SW480 (cell line): ENCODE measurements at places on chromosomes 3 and 15.

GRCh38 chr15:67783303-67783702 lies 42.0 kb upstream of the SKOR1 start:
- DNase-seq = no peak

GRCh38 chr15:63308491-63308890 lies 31.1 kb downstream of the APH1B start:
- DNase-seq = no peak

GRCh38 chr15:34514251-34514670 lies 69.2 kb downstream of the GOLGA8B start:
- no peak for DNase-seq

DNA sequence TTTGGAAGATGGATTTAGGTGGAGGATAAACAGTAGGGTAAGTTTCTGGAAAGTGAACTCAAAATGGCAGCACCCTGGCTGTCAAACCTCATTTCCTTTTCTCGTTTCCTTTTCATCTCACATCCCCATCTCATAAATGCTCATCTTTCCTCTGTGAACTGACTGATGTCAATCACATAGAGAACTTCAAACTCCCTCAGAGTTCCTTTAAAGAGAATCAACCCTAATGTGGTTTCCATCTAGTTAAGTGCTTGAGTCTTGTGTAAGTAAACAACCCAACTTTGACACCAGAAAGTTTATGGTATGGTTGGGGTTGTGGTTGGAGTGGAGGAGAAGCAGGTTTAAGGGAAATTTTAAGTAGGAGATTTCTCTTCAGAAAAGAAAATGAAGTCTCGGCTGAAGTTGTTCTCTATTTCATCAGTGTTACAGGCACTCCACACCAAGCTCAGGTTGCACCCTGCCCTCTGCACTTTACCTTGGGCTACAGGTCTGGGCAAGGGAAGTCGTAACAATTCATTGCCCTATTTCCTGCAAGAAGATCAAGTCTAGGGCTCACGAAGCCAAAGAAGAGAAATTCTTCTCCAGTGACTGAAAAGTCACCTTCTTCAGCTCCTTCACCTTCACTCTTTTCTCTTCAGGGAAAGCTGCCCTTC lies 34.4 kb upstream of the TNIK start:
- no peak for DNase-seq

DNA sequence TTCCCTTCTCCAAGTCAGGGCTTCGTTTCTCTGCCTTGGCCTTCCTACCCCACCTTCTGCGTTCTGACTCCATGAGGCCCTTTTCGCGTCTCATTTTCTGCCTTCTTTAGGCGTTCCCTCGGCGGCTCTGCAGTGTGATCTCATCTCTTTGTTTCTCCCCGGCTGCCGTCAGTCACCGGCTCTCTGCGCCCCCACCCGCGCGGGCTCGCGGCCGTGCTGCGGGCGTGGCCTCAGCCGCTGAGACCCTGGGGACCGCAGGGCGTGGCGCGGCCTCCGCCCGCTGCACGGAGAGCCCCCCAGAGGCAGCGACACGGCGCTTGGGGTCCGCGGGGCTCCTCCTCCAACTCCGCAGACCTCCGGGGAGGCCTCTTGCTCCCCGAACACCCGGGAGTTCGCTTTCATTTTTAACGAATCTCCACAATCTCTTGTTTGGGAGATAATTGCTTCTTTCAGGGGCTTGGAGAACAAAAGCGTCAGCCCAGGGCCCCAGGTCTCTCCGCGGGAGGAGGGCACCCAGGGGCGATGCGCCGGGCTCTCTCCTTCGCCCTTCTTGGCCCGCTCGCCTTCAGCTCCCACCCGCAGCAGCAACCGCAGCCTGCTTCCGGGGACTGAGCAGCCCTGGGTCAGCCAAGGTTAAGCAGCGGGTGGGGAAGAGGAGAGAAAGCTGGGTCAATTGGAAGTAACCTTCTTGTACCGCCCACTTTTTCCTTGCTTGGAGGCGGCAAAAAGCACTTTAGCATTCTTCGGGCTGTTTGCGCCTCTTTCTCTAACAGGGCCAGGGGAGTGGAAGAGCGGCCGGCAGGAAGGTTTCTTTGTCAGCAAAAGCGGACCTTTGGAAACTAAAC lies 35.2 kb downstream of the GAP43 start:
- DNase-seq = peak; percentile 75

GRCh38 chr3:48974076-48974864 lies 15.8 kb upstream of the P4HTM start:
- no peak for DNase-seq

GRCh38 chr3:28651159-28651558 lies 302.5 kb upstream of the AZI2 start:
- no peak for DNase-seq

GRCh38 chr3:12870942-12871341 lies 29.6 kb upstream of the RPL32 start:
- DNase-seq = no peak

GRCh38 chr3:58963928-58964503 lies 85.8 kb downstream of the CFAP20DC start:
- no peak for DNase-seq

DNA sequence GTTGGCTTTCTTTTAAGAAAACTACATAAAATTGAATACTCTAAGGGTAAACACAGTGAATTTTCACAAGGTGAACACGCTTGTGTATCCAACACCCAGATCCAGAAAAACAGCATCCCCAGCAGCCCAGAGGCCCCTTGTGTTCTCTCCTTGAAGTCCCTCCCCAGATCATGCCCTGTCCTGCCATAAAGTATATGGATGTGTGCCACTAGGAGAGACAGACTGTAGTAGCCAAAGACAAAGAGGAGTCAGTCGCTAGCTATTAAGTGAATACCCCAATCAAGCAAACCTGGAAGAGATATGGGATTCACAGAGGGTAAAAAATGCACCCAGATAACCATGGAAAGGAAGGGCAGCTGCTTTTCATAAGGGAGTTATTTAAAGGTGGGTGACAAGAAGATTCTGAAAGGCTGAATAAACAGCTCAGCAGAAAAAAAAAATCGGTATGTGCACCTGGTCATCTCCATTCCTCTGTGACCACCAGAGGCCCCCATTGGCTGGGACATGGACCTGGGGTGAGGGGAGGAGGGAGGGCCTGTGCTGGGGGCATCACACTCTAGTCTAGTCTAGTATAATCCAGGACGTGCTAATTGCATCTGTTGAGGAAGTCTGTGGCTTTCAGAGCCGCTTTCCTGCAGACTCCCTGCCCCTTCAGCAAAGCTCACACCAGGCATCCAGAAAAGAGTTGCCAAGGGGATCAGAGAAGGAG lies 167.3 kb upstream of the NDN start:
- DNase-seq = no peak

GRCh38 chr3:66747696-66748095 lies 246.9 kb upstream of the LRIG1 start:
- no peak for DNase-seq

DNA sequence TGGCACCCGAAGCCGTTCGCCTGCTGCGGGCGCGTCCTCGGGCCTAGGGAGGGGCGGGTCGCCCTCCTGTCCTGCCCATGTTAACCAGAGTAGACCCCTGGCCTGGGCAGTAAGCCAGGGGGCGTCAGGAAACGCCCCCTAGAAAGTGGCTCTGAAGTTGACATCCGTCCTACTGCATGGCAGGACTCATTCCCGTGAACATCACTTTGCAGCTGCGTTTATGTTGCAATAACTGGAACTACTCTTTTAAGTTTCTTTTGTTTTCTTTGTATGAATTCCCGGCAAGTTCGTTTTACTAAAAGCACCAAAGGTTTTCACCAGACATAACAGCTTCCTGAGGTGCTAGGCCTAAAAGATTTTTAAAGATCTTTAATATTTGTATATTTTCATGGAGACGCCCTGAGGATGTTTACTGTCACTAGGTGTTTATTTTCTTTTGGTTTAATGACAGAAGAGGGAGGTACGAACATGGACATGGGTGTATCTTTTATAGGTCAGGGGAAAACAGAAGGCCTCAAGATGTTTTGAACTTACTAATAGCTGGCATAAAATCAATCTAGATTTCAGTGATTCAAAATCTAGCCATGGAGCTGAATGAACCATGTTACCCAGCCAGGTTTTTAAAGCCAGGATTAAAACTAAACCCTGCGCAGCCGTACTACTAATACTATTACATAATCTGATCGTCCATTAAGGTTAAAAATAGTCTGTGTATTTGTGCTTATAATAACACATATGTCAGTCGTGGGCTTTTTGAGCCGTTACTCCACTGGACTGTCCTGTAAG lies 1.0 kb downstream of the C15orf61 start:
- DNase-seq = peak; percentile 24

- DNase-seq = no peak
Measured at GRCh38 chr3:165383381-165383780, 187.2 kb upstream of the SLITRK3 start.

GRCh38 chr3:160128056-160128455 lies 97.2 kb upstream of the C3orf80 start:
- DNase-seq = no peak

GRCh38 chr3:128486205-128486628 lies 6.8 kb downstream of the GATA2 start:
- DNase-seq = no peak

DNA sequence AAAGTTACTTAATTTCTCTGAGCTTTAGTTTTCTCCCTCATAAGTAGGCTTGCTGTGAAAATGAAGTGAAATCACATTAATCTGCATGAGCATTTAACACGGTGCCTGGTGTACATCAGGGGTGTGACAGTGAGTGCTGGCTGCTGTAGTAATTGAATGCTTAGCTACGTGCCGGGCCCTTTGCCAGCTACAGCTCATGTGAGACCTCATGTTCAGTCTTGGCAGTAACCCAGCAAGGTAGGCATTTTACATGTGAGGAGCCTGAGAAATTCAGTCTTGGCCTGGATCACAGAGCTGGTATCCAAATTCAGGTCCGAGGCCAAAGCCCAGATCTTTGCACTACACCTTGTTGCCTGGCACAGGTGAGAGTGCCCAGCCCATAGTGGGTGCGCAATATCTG lies 9.1 kb downstream of the GHRL start:
- DNase-seq = no peak

- no peak for DNase-seq
Measured at GRCh38 chr3:128082546-128082945, 30.3 kb downstream of the SEC61A1 start.

DNA sequence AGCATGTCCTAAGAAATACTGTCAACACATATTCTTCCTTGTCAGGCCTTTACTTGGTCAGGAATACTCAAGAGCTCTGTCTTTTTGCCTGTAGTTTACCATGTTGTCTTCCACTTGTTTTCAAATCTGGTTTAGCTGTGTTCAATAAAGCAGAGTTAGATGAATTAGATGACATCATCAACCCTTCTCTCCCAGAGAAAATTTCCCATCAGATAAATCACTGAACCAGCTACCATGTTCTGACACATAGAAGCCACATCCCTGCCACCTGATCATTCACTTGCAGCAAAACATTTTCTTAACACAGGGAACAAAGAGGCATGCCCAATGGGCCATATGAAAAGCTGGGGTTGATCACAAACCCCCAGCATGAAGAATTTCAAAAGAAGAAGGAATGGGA lies 42.1 kb downstream of the TERC start:
- no peak for DNase-seq

DNA sequence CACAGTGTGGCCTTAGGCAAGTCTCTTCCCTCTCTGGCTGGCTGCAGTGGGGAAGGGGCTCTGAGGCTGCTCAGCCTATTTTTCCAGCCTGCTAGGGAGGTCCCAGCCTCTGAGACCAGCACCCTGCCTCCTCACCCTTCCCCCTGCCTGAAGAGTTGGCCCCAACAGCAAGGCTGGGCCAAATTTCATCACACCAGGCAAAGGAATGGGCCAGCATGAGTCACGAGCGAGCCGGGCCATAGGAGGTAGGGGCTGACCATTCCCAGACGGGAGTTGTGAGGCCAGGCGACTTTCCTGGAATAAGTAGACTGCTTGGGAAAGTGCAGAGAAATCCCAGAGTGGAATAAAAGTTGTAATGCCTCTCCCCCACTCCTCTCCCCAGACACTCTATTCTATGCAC lies 5.7 kb upstream of the FBLN2 start:
- DNase-seq = no peak

DNA sequence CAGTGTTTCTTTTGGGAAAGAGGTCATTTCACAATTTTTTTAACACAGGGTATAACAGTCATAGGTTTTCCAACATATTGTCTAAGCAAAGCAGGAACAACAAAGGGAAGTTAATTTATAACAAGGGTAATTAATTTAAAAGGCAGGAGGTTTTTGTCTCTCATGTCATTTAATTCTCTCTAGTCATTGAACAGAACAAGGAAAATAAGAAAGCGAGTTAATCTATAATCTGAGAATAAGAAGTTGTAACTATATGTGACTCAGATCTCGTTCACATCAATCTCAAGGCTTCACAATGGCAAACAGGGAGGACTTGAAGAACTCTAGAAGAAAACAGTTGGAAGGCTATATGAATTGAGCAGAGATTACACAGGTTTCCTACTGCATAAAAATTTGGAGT lies 579.8 kb upstream of the CCDC54 start:
- DNase-seq = no peak

- no peak for DNase-seq
Measured at GRCh38 chr15:83068054-83068453, 1.0 kb upstream of the BTBD1 start.

- DNase-seq = no peak
Measured at GRCh38 chr3:129181819-129182218, 1.9 kb downstream of the CNBP start.

DNA sequence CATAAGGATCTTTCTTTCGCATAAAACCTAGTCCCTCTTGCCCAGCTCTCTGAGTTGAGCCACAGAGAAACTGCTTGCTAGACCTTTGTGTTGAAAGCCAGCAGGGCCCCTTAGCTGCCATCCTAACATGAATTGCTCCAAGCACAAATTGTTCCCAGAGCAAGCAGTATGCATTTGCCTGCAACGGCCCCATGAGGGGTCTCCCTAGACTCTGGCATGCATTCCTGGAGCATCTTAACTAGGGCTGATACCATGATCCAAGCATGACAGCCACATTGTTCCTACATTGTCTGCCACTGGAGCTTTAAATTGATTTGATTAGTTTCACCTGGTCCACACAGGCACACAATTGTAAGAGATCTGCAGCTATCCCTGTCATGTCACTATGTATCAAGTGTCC lies 428.1 kb downstream of the TAFA4 start:
- DNase-seq = no peak

- DNase-seq = no peak
Measured at GRCh38 chr15:88077296-88078020, 179.1 kb downstream of the NTRK3 start.

DNA sequence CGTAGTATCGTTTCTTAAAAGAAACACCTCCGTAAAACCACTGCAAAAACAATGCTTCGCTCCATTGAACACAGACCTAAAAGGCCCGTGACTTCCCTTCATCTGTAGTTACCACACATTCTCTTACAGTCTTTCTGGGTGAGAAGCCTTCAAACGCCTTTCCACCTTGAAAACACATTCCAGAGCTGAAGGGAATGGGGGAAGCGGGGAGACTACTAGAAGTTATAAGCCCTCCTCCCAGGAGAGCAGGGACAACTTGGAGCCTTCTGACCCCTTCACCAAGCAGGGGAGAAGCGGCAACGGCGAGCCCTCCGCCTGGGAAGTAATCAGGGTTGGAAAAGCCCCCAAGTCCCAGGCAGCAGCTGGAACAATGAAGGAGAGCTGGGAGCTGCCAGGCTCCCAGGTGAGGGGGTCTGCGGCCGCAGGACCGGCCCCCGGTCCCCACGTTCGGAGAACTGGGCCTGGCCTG lies 461 bp downstream of the SECISBP2L start:
- DNase-seq = peak; percentile 55
